Activated CD4-positive, alpha-beta T cell treated with anti-CD3 and anti-CD28 coated beads, Interleukin-2, amount 50 U/mL, for 1 hour (primary cell): ENCODE measurements at places on chromosomes 11 and 22.

DNA sequence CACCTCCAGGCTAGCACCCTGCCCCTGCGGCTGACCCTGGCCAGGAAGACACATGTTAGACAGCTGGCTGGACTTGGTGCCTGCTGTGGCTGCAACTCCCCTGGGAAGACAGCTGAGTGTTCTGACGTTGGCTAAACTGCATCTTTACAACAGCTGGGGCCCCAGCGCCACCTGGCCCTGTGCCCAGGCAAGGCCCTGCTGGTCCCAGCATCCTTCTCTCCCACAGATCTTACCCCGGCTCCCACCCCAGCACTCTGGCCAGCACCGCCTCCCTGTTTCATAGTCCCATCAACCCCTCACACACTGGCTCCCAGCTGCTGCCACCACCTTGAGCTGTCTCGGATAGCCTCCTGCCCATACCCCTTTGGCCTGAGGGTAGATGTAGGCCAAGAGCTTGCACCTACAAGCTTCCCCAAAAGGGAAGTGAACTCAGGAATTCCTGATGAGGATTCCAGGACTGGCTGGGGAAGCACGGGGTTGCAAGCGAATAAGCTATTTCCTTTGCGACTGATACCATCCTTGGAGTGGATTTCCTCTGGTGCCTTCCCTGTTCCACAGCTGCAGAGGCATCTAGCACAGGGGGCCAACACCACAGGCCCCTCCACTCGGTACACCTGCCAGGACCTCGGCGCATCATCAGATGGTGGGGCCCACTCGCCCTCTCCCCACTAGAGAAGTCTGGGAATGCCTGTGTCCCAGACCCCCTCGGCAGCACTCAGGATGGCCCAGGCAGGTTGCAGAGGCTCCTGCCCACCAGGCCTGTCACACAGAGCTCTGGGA lies 28.5 kb downstream of the RSPH14 start:
- DNase-seq = no peak

GRCh38 chr22:21963286-21963685 lies 10.6 kb upstream of the PPM1F start:
- DNase-seq = no peak

DNA sequence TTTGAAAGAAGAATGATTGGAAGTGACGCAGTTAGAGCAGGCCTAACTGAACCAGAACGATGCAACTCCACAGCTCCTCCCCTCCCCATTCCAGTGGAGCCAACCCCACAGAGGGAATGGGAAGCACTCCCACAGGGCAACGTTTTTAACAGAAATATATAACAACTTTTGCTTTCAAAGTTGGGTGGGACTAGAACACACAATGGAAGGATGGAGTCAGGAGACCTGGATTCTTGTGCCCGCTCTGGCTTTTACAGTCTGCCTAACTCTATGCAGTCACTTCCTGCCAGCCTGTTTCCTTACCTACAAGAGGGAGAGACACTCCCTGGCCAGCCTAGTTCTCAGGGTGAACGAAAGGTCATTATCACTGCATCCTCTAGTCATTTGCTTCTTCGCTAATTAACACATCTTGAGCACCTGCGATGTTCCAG lies 75.5 kb downstream of the PACSIN2 start:
- no peak for DNase-seq

- no peak for DNase-seq
Observed at GRCh38 chr22:24176040-24176439, 5.2 kb upstream of the SUSD2 start.

DNA sequence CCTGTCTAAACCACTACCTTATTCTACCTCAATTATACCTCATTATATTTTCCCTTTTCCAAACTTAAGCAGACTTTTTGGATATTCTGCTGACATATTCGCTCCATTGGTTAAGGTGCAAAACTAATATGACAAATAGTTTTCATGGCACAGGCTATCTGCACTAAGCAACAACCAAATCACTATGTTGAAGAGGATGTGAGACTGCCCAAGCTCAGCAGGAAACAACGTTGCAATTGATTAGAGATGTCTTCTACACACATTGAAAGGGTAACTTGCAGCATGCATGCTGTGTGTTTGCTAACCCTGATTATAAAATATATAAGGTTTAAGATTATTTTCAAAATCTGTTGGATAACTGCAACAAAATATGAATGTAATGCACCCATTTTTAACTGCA lies 61.6 kb downstream of the STK33 start:
- no peak for DNase-seq

DNA sequence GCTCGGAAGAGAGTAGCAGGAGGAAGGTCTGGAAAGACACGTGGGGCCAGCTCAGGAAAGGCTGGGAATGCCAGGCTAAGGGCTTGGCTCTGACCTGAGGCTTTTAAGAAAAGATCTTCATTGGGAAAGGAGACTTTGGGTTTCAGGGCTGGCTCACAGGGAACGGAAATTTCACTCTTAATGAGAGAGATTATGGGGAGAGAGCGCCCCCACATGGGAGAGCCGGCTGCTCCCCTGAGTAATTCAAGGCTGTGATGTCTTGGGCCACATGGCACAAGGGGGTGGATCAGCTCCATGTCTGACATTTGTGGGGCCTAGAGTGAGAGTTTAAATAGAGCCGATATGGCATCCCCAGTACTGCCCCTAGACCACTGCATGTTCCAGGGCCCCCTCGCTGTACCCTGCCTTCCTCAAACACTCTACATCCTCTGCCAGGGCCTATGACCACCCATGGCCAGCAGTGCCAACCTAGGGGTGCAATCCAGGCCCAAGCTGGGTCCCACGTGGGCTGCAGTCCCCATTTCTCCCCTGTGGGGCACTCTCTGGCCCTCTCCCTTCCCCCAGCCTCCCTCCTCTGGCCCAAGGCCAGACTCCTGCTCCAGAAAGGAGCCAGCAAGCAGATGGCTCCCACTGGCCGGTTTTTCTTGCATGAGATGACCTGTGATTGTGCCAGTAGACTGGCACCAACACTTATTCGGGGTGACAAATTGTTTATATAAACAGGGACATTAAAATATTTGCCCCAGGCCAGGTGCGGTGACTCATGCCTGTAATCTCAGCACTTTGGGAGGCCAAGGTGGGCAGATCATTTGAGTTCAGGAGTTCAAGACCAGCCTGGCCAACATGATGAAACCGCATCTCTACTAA lies 75.2 kb downstream of the ISX start:
- DNase-seq = no peak

- no peak for DNase-seq
Observed at GRCh38 chr11:26142891-26143290, 189.0 kb upstream of the ANO3 start.

- peak; percentile 66 for DNase-seq
Observed at GRCh38 chr11:124920870-124921609, 2.0 kb downstream of the HEPN1 start.

DNA sequence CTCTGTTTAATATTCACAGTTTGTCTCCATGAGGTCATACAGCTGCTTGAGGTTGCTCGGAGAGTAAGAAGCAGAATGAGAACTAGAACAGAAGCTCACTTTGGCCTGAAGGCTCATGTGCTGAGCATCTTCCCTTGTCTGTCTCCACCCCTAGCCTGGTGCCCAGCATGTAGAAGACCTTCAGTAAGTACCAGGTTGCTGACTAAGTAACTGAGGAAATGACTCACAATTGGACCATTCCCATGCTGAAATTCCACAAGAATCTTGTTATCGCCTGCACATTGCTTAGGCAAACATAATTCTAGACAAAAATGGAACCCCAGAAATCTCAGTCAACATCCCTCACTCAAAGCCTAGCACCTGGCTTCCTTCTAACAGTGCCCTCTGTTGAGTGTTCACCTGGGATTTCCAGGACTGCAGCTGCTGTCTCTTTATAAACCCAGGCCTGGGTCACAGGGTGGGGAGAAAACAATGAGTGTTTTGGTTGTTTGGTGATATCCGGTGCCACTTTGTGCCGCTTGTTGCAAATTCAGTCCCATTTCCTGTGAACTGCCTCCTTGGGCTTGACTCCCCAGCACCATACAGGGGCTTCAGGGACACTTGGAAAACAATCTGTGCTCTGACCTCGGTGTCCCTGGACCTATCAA lies 406.8 kb downstream of the ETS1 start:
- DNase-seq = no peak

GRCh38 chr11:122163053-122163819 lies 47.2 kb upstream of the BLID start:
- no peak for DNase-seq

DNA sequence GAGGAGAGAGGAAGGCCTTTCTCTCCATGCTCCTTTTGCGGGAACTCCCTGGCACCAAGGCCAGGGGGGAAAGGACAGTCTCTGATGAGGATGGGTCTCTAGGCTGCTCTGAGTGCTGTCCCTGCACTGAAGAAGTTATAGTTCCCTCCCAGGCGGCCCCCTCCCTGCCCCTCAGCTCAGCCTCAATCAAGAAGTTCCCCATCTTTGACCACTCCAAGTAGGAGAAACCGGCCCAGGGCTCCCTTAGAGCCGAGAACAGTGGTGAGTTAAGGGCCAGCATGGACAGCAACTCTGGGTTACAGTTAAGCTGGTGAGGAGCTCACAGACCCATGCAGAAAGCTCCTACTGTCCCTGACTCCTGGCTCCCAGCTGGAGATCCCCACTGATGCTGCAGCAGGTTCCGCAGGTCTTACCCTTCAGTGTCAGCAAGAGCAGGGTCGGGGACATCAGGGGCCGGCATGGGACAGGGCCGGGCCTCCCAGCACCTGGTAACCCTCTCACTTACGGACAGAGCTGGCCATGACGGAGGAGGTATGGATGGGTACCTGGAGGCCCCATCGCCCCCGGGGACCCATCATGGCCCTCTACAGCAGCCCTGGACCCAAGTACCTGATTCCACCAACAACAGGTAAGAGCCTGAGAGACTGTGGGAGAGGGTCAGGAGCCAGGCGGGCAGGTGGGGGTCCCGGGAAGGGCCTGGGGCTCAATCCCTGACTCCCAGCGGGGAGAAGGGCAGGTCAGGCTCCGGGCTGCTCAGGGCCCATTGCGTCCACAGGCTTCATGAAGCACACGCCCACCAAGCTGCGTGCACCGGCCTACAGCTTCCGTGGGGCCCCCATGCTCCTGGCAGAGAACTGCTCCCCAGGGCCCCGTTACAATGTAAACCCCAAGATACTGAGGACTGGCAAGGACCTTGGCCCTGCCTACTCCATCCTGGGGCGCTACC lies 4.2 kb downstream of the SCGB1C1 start:
- DNase-seq = no peak

DNA sequence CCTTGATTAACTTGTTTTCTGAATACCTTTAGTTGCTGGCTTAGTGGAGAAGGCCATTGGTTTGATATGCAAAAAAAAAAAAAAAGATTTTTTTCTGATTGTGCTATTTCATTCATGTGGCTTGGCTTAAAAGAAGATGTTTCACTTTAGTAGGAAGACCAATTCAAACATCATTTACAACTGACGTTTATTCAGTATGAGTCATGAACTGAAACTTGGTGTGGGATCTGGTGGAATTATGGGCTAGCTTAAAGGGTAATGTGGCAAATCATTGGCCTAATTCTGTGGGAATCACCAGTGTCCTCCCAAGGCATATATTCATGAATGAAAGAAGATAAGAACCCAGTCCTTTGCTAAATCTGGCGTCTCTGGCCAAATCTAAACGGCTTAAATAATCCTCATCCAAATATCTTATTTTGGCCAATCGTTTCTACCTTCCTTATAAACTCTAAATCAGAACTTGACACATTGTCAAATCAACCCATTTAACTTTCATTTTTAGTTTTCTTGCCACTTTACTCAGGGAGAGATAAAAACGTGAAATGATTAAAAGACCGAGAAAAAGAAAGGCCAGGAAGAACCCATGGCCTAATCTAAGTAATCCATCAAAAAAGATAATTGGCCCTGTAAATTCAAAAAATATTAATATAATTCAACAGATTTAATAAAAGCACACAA lies 77.0 kb downstream of the DDIAS start:
- DNase-seq = no peak

DNA sequence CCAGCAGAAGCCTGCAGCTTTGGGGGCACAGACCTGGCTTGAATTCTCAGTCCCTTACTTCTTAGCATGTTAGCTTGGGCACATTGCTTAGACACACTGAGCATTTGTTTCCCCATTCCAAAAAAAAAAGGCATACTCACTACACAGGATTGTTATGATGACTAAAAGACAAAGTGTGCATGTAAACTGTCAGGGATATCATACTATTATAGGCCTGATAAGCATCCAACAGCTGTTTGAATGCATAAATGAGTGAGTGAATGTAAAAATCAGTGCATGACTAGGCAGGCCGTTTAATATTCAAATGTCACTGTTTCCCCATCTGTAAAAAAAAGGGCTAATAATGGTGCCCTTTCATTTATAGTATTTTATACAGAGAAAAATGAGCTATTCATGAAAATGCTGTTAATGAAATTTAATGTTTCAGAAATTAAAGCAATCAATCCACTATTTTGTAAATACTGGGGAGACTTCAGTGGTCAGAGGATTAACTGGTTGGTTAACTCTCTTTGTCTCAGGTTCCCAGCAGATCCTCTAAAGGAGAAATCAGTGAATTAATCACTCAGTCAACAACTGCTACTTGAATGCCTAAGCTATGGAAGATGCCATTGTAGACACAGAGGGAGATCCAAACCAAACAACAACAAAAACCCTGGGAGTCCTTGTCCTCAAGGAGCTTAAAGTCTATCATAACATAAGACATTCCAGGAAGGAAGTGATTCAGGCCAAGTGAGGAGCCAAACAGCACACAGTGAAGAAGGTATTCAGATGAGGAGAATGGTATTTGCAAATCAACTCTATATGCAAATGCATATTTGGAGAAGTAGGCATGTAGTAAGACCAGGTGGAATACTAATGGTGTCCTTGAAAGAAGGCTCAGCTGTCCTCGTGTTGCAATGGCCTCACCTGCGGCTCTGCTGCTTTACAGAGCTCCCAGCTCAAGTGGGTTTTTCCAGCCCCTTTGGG lies 26.8 kb downstream of the BARX2 start:
- DNase-seq = no peak

DNA sequence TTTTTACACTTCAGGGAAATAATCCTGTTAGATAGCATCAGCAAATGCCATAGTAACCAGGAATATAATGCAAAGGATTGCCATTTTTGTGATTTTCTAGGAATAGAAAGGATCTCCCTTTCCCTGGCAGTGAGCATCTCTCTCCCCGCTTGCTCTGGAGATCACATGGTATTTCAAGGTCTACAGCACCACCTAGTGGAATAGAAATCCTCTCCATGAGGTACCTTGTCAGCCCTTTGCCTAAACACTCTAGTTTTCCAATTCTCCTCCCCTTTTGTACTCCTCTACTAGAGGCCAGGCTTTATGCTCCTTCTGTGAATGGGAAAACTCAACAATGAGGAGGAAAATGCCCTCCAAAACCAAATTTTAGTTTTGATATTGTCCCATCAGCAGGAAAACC lies 78.4 kb downstream of the XRRA1 start:
- no peak for DNase-seq

- DNase-seq = no peak
Observed at GRCh38 chr11:85665733-85666132, 804 bp upstream of the CREBZF start.

DNA sequence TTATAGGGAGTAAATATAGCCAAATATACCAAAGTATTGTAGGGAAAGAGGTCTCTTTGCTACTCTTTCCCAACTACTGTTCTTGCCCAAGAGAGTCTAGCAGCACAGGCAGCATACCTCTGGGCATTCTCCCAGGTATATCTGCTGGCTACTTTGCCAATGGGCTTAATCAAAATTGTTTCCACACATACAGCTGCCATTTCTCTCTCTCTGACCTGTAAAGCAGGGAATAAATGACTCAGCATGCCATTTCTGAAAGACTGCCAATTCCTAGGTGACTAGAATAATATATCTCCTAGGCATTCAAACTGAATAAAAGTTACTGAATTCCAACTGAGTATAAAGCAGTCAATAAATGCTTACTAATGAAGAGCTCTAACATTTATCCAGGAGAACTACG lies 44.6 kb downstream of the RDX start:
- no peak for DNase-seq
